ENCODE measurements at places on chromosomes 5 and 9. TPM values are rescaled to one million over a fixed set of nuclear protein-coding genes. Genes with fewer than 3 reads are reported as not detected.
A peak's percentile ranks its signal among the peaks of the same experiment; 100 is the strongest.

GRCh38 chr9:93189369-93190132 lies 5.6 kb downstream of the WNK2 start:
- no peak for DNase-seq

- DNase-seq: no peak
Observed at GRCh38 chr5:127878174-127878750, 175.1 kb downstream of the CCDC192 start.

NUTM2F gene
- total RNA-seq: not detected

CDKN2B gene
- total RNA-seq: 4.9 TPM

TTC23L gene
- 0.28 TPM for total RNA-seq

GRCh38 chr5:9335754-9336495 lies 209.9 kb downstream of the SEMA5A start:
- no peak for DNase-seq

DNA sequence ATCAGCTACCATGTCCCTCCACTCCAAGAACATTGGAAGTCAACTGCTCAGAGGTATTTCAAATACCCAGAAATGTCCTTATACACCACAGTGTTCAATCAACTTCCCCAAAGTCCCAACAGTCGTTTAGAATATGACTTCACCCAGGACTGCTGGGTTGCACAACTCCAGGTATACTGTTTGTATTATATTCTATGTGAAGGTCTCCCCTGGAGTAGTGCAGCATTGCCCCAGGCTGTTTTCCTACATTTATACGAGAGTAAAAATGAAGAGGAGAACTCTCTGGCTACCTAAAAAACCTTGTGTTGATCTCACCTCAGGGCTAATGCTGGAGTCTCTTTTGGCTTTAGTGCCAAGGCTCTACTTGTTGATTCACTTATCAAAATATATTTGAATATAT lies 183.6 kb upstream of the MAP3K1 start:
- no peak for DNase-seq

FAM151B gene
- 1.6 TPM for total RNA-seq

AQP7 gene
- 8.6 TPM for total RNA-seq

DNA sequence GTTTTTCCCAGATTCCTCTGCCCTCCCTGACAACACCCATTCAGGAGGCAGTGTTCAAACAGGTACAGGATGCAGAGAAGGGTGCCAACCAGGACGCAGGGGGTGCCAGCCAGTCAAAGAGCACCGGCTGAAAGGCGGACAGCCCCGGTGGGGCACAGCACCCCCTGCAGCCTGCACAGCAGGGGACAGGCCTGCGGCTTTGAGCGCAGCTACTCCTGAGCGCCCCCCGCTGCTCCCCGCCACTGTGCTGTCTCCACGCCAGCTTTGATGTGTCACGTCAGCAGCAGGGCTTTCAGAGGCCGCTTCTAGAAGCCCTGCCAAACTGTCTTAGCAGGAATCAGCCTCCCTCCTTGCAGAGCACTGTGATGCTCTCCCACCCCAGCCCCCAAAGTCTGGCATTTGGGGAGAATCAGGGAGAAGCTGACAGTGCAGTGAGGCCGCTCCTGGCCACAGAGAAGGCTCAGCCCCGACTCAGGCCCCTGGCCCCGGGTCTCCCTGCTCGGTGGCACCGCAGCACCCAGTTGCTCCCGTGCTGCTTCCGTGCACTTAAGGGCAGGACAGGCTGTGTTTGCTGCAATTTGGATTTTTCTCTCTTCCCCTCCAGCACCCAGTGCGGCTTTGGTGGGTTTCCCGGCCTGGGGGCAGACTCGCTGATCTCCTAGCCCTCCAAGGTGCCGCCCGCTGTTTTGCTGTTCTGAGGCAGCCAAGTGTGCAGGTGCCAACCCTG lies 20.3 kb downstream of the AK8 start:
- peak; percentile 74 for DNase-seq

- no peak for DNase-seq
Observed at GRCh38 chr5:7930011-7930410, 61.1 kb downstream of the MTRR start.

- no peak for DNase-seq
Observed at GRCh38 chr5:141903261-141903660, 20.4 kb upstream of the DELE1 start.

DTWD2 gene
- 10.4 TPM for total RNA-seq

NXNL2 gene
- 0.54 TPM for total RNA-seq

GDA gene
- total RNA-seq: not detected

- DNase-seq: peak; percentile 91
Observed at GRCh38 chr9:133160742-133161546, 2.8 kb downstream of the GBGT1 start.

DNA sequence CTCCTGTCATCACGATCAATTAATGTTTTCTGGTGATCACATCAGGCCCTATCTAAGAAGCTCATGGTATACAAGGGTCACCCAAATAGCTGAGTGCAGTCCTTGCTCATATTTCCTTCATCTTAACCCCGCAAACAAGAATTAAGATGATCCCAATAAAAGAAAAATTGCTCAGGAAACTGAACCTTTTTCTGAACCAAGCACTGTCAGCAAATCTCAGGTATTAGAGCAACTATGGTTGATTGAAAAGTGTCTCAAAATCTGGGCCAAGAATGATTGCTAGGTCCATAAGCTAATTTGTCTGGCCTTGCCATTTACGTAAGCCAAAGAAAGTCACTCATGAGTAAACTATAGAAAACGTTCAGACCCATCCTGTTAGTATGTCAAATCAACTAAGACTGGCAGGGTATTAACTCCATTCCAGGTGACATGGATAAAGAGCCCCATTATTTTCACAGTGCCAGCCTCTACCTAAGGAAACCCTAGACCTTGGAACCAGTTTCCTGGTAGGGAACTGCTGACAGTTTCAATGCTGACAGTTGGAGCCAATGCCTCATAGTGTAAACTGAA lies 209.3 kb downstream of the DEPDC1B start:
- DNase-seq: no peak

GRCh38 chr5:161235569-161235968 lies 311.0 kb downstream of the GABRB2 start:
- no peak for DNase-seq

DNA sequence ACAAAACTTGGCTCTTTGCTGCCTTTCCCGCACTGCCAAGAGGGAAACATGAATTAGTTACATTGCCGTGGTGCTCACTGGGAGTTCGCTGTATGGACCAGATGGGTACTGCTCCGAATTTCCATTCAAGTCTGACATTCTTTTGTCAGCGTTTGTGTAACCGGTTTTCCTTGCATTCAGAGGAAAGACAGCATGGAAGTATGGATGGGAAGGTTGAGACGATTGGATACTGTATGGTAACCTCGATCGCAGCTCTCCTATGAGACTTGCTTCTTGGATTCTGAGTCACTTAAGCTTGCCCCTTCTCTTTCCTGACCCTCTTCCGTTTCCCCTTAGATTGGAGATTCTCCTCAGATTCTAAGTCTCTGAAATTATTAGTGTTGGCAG lies 625 bp upstream of the UBLCP1 start:
- no peak for DNase-seq

SH3TC2 gene
- total RNA-seq: 0.66 TPM

Data from sigmoid colon (tissue), 7 donors.